Muscle of leg (tissue), 16 donors: ENCODE measurements at places on chromosomes 5 and 9. TPM values are rescaled to one million over a fixed set of nuclear protein-coding genes. Genes with fewer than 3 reads are reported as not detected.

TPPP gene
- 3.9 TPM for total RNA-seq

DNA sequence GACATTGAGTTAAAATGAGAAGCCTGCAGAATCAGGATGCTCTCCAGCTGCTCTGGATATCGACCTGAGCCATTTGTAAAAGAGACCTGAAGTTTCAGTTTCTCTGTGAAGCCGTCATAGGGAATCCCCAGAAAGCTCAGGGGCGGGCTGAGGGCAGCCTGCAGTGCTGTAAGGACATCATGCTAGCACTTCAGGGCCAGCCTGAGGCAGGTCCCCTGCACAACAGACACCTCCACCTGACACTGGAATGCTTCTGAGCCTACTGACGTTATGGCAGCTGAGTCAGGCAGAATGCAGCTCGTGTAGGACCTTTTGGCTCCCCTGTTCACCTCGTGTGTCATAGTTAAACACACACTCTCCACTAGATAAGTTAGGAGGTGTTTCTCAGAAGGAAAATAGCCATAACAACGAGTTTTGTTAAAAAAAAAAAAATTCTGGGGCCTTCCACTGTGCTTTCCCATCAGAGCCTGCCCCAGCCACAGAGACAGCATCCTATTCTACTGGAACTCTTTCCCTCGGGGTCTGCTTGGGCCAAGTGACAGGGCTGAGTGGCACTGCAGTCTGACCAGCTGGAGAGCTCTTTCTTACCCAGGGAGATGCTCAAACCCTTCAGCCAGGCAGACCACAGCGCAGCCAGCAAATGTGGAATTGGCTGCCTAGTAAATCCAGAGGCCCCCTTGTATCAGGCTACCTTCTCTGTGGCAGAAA is 354.9 kb downstream of the DIRAS2 start:
- DNase-seq = no peak

FOXD4L6 gene
- total RNA-seq = 0.13 TPM

- DNase-seq = no peak
These were observed 8.4 kb upstream of the RGS7BP start for GRCh38 chr5:64497386-64497785.

MSMP gene
- 0.18 TPM for total RNA-seq

- DNase-seq = no peak
These were observed 127.7 kb downstream of the C9orf50 start for GRCh38 chr9:129493002-129493705.

DNA sequence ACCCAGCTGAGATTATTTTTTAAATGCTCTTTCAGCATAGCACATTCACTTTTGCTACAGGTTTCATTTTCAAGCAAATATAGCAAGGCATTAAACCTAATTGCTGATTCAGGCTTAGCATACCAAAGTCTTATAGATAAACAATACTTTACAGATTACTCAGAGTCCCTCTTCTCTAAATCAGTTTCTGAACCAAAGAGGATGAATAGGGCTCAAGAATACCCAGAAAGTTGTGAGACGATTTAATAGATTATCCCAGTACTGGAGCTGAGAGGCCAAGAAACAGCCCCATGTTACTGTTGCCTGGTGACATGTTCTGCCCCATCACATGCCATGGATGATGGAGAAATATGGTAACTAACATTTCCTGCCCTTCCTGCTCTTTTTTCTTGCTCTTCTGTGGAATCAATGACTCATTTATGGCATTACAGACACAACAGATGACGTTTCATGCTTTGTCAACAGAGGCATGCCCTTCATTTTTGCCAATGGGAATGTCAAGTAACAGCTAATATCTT is 18.1 kb upstream of the SSBP2 start:
- no peak for DNase-seq

- no peak for DNase-seq
These were observed 24.2 kb upstream of the ZNF618 start for GRCh38 chr9:113851873-113852272.

STC2 gene
- 6.4 TPM for total RNA-seq

REEP2 gene
- total RNA-seq = 8.1 TPM

DNA sequence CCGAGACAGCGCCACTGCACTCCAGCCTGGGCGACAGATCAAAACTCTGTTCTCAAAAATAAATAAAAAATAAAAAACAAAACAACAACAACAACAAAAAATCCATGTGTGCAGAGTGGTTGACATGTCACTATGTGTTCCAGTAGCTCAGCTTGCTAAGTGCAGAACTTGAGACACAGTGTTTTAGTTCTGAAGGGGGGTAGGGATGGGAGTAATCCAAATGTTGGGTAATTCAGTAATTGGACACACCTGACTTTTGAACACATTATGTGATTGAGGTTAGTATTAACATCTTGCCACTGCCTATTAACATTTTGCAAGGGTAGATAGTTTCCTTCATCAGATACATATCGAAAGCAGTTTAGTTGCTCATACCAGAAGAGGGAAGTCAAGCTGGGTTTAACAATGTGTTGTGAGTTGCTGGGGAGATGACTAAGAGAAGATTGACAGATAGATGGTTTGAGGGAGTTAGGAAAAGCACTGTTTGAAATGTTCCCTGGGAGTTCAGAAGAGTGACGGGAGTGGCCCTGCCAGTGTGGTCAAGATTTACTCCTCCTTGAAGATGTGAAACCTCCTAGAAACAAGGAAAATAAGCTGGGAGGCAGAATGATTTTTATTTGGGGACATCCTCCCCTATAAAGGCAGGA is 928 bp downstream of the HACD4 start:
- peak; percentile 57 for DNase-seq

- DNase-seq = no peak
These were observed 457 bp upstream of the CDH18 start for GRCh38 chr5:19988457-19988856.

- no peak for DNase-seq
These were observed 36.4 kb upstream of the TCF7 start for GRCh38 chr5:134077926-134078580.

- DNase-seq = no peak
These were observed 127.2 kb downstream of the ENTREP1 start for GRCh38 chr9:69452110-69452782.

EPB41L4B gene
- total RNA-seq = 6.2 TPM

TEX48 gene
- not detected for total RNA-seq
